ENCODE measurements at places on chromosomes 2 and 18.

GRCh38 chr2:140669911-140670310 is 1460.9 kb downstream of the LRP1B start:
- no peak for DNase-seq

DNA sequence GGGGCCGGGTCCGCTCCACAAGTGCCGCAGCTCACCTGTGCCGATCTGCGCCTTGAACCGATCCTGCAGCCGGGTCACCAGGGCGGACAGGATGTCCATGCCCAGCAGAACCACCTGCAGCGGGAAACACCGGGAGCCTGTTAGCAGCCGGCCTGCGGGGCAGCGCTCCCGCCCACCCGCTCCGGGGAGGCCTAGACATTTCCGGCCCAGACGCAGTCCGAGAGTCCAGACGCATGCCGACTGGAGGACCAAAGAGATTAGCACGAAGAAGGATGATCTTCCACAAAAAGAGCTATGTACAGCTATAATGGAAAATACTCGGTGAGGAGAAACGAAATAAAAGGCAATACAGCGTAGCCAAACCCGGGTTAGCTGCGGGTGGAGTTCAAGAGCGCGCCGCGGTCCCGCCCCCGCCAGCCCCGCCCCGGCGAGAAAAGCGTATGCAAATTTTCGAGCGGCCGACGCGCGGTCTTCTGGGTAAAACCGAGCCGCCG is 421 bp upstream of the RNU4ATAC start:
- no peak for DNase-seq

- DNase-seq = no peak
Observed at GRCh38 chr18:44238454-44238853, 442.2 kb upstream of the SETBP1 start.

GRCh38 chr2:40352041-40352702 is 99.7 kb downstream of the SLC8A1 start:
- no peak for DNase-seq

DNA sequence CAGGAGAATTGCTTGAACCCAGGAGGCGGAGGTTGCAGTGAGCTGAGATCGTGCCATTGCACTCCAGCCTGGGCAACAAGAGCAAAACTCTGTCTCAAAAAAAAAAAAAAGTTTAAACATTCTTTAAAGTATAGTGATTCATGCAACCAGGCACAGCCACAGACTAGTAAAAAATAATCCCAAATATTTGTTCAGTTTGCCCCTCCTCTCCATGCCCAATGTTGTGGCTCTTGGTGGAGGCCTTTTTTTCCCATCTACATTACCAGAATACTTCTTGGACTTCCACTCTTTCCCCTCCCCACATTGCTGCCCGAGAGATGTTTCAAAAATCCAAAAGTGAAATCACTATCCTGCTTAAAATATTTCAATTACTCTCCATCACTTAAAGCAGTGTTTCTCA is 5.1 kb upstream of the MALT1 start:
- DNase-seq = no peak

- no peak for DNase-seq
Observed at GRCh38 chr2:49403637-49404036, 249.3 kb upstream of the FSHR start.

DNA sequence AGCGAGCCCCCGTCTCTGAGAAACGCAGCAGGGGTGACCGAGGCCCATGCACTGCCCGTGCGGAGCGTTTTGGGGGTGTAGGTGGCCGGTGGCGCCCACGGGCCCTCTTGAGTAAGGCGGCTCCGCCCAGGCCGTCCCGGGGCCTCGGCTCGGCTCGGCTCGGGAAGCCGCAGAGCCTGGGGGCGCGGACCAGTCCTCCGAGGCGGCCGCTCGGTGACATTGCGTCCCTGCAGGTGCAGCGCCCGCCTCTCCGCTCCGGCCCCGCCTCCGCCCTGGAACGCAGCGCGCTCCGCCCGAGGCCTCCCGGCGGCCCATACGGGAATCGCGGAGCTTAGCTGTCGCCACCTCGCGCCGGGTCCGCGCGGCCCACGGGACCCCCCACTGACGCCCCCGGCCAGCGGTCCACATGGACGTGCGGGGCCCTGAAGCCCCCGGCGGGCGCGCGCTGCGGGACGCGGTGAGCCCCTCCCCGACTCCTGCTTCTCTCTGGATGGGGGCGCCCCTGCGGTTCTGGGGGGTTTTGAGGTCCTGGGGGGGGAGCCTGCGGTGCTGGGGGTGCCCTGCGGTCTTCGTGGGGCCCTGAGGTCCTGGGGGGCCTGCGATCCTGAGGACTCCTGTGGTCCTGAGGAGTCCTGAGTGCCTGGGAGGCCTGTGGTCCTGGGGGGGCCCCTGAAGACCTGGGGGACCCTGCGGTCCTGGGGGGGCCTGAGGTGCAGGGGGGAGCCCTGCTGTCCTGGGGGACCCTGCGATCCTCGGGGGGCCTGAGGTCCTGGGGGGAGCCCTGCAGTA is at the start of gene HSBP1L1:
TSS of gene HSBP1L1 (plus strand) at position 314 of the 789 bp plus-strand sequence. CDS start at position 407, 93 bp downstream.
- DNase-seq = peak; percentile 76

- no peak for DNase-seq
Observed at GRCh38 chr2:170307052-170307451, 129.1 kb downstream of the MYO3B start.

DNA sequence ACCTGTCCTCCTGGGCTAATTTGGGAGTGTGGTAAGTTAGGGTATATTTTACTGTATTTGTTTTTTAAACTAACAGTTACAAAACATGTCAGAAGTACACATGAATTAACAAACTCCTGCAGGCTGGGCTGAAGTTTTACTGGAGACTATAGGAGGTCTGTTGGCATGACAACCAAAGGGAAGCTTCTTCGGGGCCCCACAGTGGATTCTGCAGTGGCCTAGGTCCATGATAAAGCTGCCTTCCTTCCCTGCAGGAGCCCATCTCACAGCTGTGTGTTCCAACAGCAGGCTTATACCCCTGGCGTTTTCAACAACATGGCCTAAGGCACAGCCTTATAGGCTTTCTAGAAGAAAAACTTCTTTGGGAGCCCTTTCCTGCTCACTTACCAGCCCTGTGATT is 128.0 kb upstream of the SETBP1 start:
- DNase-seq = no peak

DNA sequence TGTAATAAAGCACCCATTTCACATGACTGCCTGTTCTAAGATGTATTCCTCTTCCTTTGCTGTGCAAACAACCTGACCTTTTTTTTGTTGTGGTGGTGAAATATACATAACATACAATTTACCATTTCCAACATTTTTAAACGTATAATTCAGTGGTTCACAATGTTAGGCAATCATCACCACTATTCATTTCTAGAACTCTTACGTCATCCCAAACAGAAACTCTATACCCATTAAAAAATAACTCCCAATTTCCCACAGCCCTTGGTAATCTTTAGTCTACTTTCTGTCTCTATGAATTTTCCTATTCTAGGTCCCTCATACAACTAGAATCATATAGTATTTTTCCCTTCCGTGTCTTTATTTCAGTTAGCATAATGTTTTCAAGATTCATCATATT is 36.7 kb downstream of the RND3 start:
- no peak for DNase-seq

DNA sequence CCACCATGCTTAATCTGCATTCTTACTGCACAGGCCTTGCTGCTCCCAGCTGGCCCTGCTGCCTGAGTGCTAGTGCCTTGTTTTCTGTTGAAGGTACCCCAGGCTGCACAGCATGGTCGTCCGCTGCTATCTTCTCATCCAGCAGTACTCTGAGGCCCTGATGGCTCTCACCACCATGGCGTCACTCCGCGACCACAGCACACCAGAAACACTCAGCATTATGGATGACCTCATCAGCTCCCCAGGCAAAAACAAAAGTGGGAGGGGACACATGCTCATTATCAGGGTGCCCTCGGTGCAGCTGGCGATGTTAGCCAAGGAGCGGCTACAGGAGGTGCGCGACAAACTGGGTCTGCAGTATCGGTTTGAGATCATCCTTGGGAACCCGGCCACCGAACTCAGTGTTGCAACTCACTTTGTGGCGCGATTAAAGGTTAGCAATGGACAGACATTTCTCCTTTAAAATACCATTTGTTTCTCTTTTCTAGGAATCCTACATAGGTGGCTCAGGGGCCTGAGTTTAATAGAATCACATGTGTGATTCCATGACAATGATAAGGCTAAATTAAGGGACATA is 110.5 kb downstream of the ESCO1 start:
- no peak for DNase-seq

GRCh38 chr2:109117780-109118179 is 11.2 kb upstream of the SH3RF3 start:
- DNase-seq = no peak

GRCh38 chr2:128322715-128323554 is 4.3 kb upstream of the HS6ST1 start:
- DNase-seq = no peak

DNA sequence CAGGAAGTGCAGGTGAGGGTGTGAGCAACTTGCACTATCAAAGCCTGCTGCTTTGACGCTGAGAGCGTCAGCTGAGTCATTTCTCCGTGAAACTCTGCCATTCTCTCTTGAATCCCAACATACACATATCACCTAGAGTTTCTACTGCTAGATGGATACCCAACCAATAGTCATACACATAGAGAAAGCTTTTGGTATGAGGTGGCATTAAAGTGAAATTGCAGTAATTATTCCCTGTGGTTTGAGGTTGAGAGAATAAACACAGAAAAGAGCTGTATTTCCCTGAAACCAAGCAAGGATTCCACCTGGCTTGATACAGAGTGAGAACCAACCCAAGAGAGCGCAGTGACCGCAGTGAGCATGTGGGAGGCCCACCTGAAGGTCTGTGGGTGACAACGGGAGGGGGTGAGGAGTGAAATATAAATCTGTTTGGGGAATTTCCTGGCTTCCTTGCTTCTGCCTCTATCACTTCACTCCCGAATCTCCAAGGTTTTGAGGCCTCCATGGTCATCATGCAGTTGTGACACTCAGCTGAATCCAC is 28.8 kb upstream of the TMEM18 start:
- DNase-seq = no peak

DNA sequence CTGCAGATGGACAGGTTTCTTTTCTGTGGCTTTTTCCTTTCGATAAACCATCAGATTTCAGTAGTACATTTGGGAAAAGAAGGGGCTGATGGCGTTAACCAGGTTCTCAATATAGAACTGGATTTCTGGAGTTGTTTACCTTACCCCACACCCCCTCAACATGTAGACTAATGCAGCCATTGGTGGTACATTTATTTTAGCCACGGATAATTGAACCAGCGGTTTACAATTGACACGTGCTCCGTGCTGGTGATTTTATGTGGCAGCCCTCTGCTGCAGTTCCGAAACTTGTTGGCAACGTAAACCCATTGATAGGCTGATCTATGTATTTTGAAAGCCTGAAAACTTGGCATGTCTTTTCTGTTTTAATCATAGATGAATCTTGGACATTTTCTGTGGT is 5.4 kb downstream of the SOX11 start:
- no peak for DNase-seq

- DNase-seq = no peak
Observed at GRCh38 chr18:31512203-31512764, 14.3 kb downstream of the DSG2 start.

DNA sequence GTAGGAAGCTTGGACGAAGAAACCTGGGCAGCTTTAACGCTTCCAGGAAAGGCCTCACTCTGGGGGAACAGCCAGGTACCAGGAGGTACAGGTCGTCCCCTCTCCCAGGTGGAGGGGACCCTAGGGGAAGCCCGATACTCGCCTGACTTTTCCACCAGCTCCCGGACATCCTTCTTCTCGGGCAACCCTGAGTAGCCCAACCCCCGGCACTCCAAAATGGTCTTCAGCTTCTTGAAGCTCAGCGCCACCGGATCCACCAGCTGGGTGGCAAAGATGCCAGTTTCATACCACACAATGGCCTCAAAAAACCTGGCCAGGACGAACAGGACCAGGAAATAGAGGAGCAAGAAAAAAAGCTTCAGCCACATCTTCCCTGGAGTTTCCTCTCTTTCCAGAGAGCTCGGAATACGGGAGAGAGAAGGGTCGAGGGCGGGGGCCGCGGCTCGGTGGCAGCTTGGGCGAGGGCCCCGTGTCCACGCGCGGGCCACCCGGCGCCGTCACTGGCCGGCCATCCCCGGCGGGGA is 1.1 kb downstream of the RNF103 start:
- DNase-seq = peak; percentile 57

DNA sequence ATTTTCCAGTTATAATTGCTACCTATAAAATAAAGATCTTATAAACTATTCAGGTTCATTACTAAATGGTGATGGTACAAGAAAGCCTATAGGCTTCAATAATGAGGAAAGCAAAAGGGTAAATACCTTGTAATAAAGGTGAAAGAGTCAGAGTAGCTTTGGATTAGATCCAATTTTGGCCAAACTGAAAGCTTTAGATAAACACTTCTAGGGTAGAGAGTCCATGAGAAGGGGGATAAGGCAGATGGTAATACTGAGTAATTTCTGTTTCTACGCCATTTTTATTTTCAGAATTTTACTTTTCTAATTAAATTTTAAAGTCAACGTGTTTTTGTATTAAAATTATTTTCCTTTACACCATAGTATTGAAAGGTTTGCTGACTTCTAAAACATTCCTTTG is 9.4 kb downstream of the CASP8 start:
- no peak for DNase-seq

- no peak for DNase-seq
Observed at GRCh38 chr2:235378246-235378645, 115.6 kb upstream of the AGAP1 start.

- no peak for DNase-seq
Observed at GRCh38 chr2:73825408-73825807, 3.4 kb upstream of the STAMBP start.

DNA sequence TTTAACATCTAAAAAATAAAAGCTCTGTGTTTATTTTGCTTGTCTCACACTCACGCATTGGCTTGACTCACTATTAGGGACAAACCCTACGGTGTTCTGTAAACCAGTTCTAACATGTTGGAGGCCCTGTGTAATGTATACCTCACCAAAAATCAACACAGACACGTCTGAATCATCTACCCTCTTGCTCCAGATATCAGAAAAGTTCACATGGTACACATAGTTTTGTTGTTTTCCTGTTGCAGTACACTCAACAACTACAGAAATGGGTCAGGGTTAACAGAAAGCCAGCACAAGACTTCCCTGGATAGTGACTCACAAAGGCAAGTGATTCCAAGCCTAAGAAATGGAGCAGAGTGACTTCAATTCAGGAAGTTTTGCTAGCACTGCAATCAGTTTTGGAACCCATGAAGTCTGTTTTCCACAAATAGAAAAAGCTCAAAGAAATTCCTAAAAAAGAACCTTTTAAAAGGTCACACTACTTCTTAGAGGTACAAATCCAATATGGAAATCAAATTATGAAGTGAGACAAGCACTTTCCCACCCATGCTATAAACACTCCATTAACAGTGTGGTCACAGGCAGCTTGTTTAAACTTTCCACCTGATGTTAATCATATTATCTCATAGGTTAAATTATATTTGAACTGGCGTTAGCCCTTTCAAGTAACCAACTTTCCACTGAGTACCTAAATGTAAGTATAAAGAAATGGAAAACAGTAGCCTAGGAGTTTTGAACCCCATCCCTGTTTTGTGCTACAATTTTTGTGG is 87.4 kb downstream of the GAREM1 start:
- DNase-seq = no peak

DNA sequence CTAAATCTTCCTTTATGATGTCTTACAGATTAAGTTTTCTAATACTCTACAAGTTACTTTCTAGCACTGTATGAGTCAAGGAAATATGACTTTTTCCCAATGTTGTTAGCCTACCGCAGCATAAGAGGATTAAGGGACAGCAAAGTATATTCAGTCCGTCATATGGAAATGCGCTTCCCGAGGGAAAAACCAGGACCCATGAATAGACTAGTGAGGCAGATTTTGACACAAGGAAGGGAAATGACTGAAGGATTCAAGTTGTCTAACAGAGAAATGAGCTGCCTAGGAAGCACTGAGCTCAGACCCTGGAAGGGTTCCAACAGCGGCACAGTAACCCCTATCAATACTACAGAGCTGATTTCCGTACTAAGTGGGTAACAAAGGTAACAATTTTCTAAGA is 12.0 kb downstream of the SEPTIN10 start:
- no peak for DNase-seq

GRCh38 chr18:6781796-6782195 is 52.3 kb downstream of the ARHGAP28 start:
- no peak for DNase-seq

All from B cell (primary cell).